Tongue (tissue), 3 donors: ENCODE measurements at places on chromosomes 16 and 17.

GRCh38 chr16:31076319-31076718, 2.1 kb downstream of the ZNF646 start:
- DNase-seq, result no peak

GRCh38 chr17:74466111-74466827, at the start of gene CD300A:
TSS of gene CD300A (plus strand) at chr17:74466634. CDS start at chr17:74466704, 70 bp downstream.
- no peak for DNase-seq

- DNase-seq, result peak; percentile 45
Observed at GRCh38 chr16:88550246-88550661, 19.9 kb upstream of the ZC3H18 start.

- no peak for DNase-seq
Observed at GRCh38 chr16:60655514-60656153, 1380.6 kb downstream of the CDH8 start.

DNA sequence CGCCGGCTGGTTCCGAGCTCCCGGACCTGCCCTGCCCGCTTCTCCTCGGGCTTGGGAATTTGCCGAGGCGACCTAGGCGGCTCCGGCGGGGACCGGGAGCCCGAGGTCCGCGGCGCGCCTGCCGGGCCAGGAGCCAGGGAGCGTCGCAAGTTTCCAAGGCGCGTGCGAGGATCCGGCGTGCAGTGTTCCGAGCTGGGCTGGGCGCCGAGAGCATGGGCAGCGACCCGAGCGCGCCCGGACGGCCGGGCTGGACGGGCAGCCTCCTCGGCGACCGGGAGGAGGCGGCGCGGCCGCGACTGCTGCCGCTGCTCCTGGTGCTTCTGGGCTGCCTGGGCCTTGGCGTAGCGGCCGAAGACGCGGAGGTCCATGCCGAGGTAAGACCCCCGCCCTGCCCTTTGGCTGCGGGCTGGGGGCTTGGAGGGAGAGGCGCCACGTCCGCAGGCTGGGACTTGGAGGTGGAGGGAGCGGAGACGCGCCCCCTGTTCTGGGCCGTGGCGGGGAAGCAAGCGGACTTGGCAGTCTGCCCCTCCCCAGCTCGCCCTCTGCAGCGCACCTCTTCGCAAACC, 668 bp downstream of the MMP15 start:
- peak; percentile 59 for DNase-seq
